ENCODE measurements at places on chromosomes 5 and 9. TPM values are rescaled to one million over a fixed set of nuclear protein-coding genes. Genes with fewer than 3 reads are reported as not detected.

CAPSL gene
- total RNA-seq: not detected

GMCL2 gene
- not detected for total RNA-seq

SH3RF2 gene
- total RNA-seq: 49.4 TPM

TMC1 gene
- not detected for total RNA-seq

RIC1 gene
- total RNA-seq: 18.6 TPM

PCDHB12 gene
- 0.12 TPM for total RNA-seq

AGTPBP1 gene
- 10.9 TPM for total RNA-seq

CCNO gene
- total RNA-seq: 3.9 TPM

IL3 gene
- total RNA-seq: not detected

GRCh38 chr5:13866792-13867191 is 77.7 kb downstream of the DNAH5 start:
- no peak overlapping the region for H3K27ac ChIP-seq
- no peak overlapping the region for H3K4me3 ChIP-seq
- H3K27me3 ChIP-seq: no peaks in the 10 kb centered on the region
- no peaks in the 10 kb centered on the region for H3K4me1 ChIP-seq
- peak; percentile 69 for DNase-seq

- H3K27ac ChIP-seq: no peak overlapping the region
- no peaks in the 10 kb centered on the region for H3K4me1 ChIP-seq
- H3K36me3 ChIP-seq: no peaks in the 10 kb centered on the region
- H3K4me3 ChIP-seq: no peak overlapping the region
- H3K27me3 ChIP-seq: no peaks in the 10 kb centered on the region
- no peak for DNase-seq
Observed at GRCh38 chr5:24904981-24905517, 260.3 kb upstream of the CDH10 start.

DNA sequence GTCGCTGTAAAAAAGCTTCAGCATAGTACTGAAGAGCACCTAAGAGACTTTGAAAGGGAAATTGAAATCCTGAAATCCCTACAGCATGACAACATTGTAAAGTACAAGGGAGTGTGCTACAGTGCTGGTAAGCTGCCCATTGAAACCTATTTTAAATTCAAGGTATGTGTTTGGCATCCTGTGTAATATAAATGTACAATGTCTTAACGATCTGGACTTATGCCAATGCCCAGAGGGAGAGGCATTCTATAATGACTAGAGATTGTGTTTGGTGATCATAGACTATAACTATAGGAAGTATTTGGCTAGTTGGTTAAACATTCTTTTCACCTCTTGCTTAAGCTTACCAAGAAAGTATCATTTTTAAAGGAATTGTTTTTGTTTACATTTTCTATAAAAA is 95.7 kb downstream of the INSL6 start:
- H3K36me3 ChIP-seq: no peaks in the 10 kb centered on the region
- no peaks in the 10 kb centered on the region for H3K27me3 ChIP-seq

DNA sequence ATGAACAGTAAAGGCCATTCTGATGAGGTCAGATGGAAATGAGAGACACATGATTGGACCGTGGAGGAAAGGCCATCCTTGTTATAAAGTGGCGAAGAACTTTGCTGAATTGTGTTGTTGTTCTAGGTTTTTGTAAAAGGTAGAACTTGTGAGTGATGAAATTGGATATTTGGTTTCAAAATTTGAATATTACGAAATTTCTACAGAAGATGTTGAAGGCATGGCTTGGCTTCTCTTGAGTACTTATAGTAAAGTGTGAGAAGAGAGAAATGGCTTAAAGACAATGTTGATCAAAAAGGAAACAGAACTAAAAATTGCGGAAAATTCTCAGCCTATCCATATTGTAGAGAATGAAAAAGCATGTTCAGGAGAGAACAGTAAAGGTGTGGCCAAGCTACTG is 166.6 kb upstream of the S1PR3 start:
- H3K27me3 ChIP-seq: no peaks in the 10 kb centered on the region
- H3K36me3 ChIP-seq: no peaks in the 10 kb centered on the region
- DNase-seq: no peak
- H3K27ac ChIP-seq: no peak overlapping the region
- H3K4me1 ChIP-seq: no peaks in the 10 kb centered on the region

- no peaks in the 10 kb centered on the region for H3K27me3 ChIP-seq
- DNase-seq: no peak
- 0 out of 2 replicates have a peak, but pooled peaks cover 4% of the 10 kb centered on the region for H3K4me1 ChIP-seq
- no peak overlapping the region for H3K27ac ChIP-seq
- H3K4me3 ChIP-seq: no peak overlapping the region
Observed at GRCh38 chr9:3896576-3896975, 370.8 kb upstream of the RFX3 start.

GRCh38 chr5:17147617-17148016 is 69.8 kb upstream of the BASP1 start:
- no peaks in the 10 kb centered on the region for H3K27me3 ChIP-seq
- H3K36me3 ChIP-seq: no peaks in the 10 kb centered on the region
- DNase-seq: no peak

- no peak for DNase-seq
- H3K4me3 ChIP-seq: no peak overlapping the region
- peaks cover 5% of the 10 kb centered on the region for H3K4me1 ChIP-seq
- no peaks in the 10 kb centered on the region for H3K36me3 ChIP-seq
- no peak overlapping the region for H3K27ac ChIP-seq
- no peaks in the 10 kb centered on the region for H3K27me3 ChIP-seq
Observed at GRCh38 chr9:37337301-37337890, 85.1 kb upstream of the GRHPR start.

GRCh38 chr9:134895097-134895496 is 14.5 kb downstream of the FCN2 start:
- no peak overlapping the region for H3K27ac ChIP-seq

DNA sequence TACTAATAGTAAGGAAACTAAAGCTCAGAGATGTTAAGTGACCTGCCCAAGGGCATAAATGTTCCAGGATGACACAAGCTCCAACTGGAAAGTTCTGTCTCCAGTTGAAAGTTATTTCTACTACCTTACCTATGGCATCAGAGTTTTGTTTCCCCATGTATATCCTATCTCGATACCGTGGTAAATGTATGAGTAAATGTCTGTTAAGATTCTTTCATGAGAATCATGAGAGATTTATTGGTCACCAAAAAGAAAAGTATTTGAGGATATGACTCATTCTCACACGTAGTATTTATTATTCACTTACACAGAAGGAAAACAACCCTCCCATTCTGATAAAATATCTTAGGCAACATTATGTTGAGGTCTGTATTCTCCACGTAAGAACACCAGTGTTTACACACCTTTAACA is 11.1 kb upstream of the SHOC1 start:
- H3K27me3 ChIP-seq: no peaks in the 10 kb centered on the region
- H3K36me3 ChIP-seq: no peaks in the 10 kb centered on the region
- peaks cover 10% of the 10 kb centered on the region for H3K4me1 ChIP-seq
- H3K27ac ChIP-seq: no peak overlapping the region
- DNase-seq: no peak

GRCh38 chr9:78918976-78919375 is 622.1 kb downstream of the PSAT1 start:
- no peak overlapping the region for H3K27ac ChIP-seq
- no peak for DNase-seq
- no peaks in the 10 kb centered on the region for H3K4me1 ChIP-seq
- no peak overlapping the region for H3K4me3 ChIP-seq

- H3K27me3 ChIP-seq: no peaks in the 10 kb centered on the region
- 0 out of 2 replicates have a peak, but pooled peaks cover 1% of the 10 kb centered on the region for H3K36me3 ChIP-seq
- no peak overlapping the region for H3K4me3 ChIP-seq
- no peaks in the 10 kb centered on the region for H3K4me1 ChIP-seq
Observed at GRCh38 chr5:157793301-157793700, 49.8 kb downstream of the LSM11 start.

DNA sequence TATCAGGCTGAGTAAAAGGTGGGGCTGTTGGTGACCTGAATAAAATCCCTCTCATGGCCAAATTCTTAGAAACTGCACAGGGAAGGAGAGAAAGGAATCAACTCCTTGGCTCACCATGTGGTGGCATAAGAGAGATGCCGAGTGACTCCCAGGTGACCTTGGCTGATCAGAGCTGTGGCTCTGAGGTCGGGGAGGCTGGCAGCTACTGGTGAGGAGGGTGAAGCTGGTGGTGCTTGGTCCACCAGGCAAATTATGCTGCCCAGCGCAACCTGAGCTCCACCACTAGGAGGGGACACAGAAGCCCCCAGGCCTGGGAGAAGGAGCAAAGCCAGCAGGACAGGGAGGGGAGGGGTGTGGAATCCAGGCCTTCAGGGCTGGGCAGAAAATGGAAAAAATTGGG is 111.2 kb upstream of the IL12B start:
- no peak for DNase-seq
- H3K4me3 ChIP-seq: no peak overlapping the region
- no peaks in the 10 kb centered on the region for H3K4me1 ChIP-seq
- no peaks in the 10 kb centered on the region for H3K27me3 ChIP-seq

- no peak overlapping the region for H3K4me3 ChIP-seq
- DNase-seq: no peak
- H3K27me3 ChIP-seq: no peaks in the 10 kb centered on the region
- H3K27ac ChIP-seq: no peak overlapping the region
- no peaks in the 10 kb centered on the region for H3K4me1 ChIP-seq
- no peaks in the 10 kb centered on the region for H3K36me3 ChIP-seq
Observed at GRCh38 chr9:134535171-134535570, 106.4 kb upstream of the COL5A1 start.

- H3K27me3 ChIP-seq: no peaks in the 10 kb centered on the region
- H3K27ac ChIP-seq: no peak overlapping the region
- no peaks in the 10 kb centered on the region for H3K36me3 ChIP-seq
- H3K4me1 ChIP-seq: peaks cover 6% of the 10 kb centered on the region
- no peak for DNase-seq
- no peak overlapping the region for H3K4me3 ChIP-seq
Observed at GRCh38 chr5:60445921-60446320, 254.0 kb downstream of the DEPDC1B start.

DNA sequence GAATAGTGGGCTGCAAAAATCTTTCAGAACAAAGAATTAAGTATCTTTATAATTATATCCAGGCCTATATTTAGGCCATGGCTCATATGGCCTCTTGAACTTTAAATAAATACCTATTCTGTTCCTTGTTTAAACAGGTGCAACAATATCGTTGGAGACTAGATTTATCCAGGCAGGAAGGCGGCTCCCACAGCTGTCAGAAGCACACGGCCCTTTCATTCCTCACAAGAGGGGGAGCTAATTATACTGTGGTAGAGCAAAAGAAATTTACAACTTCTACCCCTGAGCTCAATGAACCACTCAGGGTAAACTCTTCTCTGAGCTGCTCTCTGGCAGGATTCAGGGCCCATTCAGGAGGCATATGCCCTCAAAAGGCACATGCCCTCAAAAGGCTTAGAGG is 31.3 kb downstream of the TMEM174 start:
- no peak overlapping the region for H3K27ac ChIP-seq
- H3K27me3 ChIP-seq: no peaks in the 10 kb centered on the region
- H3K36me3 ChIP-seq: no peaks in the 10 kb centered on the region
- H3K4me1 ChIP-seq: peaks cover 11% of the 10 kb centered on the region

DNA sequence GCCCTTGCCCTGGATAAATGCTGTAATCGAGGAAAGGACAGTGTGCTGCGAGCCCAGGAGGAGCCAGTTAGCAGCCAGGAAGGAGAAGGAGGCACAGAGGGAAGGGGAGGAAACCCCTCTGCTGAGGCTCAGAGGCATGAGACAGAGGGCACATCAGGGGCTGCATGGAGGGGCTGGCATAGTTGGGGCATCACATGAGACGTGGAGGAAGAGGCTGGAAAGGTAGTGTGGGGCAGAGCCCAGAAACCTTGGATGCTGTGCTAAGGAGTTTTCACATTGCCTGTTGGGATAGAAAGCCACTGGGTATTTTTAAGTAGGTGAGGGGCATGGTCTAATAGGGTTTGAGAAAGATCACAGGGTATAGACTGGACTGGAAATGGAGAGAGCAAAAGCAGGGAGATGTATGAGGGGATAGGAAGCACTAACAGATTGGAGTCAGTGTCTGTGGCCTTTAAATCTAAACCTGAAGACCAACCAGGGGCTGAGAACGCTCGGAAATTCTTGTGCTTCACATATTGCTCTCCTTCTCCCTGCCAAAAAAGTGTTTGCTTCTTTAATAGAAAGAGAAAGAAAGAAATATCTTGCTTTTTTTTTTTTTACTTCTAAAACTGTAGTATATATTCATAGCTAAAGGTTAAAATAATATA is 33.0 kb upstream of the ANGPTL2 start:
- no peak overlapping the region for H3K4me3 ChIP-seq
- no peak for DNase-seq

GRCh38 chr9:93829271-93830011 is 125.7 kb downstream of the BARX1 start:
- H3K4me3 ChIP-seq: no peak overlapping the region
- H3K27me3 ChIP-seq: no peaks in the 10 kb centered on the region
- no peak for DNase-seq

- H3K27me3 ChIP-seq: no peaks in the 10 kb centered on the region
- H3K27ac ChIP-seq: no peak overlapping the region
- H3K4me1 ChIP-seq: peaks cover 6% of the 10 kb centered on the region
- DNase-seq: no peak
- H3K4me3 ChIP-seq: no peak overlapping the region
Observed at GRCh38 chr9:107685901-107686300, 196.3 kb upstream of the KLF4 start.

- H3K27ac ChIP-seq: no peak overlapping the region
- peaks cover 14% of the 10 kb centered on the region for H3K4me1 ChIP-seq
- no peak overlapping the region for H3K4me3 ChIP-seq
Observed at GRCh38 chr5:95818181-95819147, 4.1 kb downstream of the GLRX start.

DNA sequence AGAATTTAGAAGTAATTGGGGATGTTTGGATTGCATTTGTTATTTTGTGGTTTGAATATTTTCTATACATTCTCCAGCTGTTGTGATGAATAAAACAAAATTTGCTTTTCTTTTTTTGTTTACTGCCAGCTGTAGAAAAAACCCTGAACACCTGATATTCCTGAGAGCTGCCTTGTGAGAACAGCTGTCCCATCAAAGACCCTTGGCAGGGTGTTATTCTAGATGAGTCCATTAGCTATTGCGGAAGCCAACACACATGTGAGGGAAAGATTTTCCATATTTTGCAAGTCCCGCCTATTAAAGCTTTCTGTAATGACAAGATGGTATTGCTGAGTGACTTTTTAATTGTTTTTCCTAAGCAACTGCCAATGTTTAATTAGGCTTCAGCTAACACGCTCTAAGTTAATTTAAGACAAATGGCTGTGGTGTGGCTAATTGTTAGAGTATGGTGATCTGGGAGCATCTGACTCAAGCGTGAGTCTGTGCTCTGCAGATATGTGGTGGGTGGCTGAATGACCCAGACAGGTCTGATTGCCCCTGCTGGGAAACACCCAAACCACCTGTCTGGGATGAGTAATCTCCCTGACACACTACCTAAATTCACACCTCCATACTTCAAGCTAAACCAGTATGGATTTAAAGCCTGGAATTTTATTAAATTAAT is 86.5 kb upstream of the PRLR start:
- H3K4me1 ChIP-seq: no peaks in the 10 kb centered on the region
- no peak for DNase-seq
- no peaks in the 10 kb centered on the region for H3K27me3 ChIP-seq
- H3K36me3 ChIP-seq: no peaks in the 10 kb centered on the region
- H3K4me3 ChIP-seq: no peak overlapping the region
- H3K27ac ChIP-seq: no peak overlapping the region

Measured in Caco-2 (cell line).